Activated CD4-positive, alpha-beta T cell treated with anti-CD3 and anti-CD28 coated beads, Interleukin-2, amount 50 U/mL, for 24 hours (primary cell): ENCODE measurements at places on chromosomes 16 and 17.

GRCh38 chr16:10180771-10181163, 1.5 kb downstream of the GRIN2A start:
- DNase-seq, result no peak

DNA sequence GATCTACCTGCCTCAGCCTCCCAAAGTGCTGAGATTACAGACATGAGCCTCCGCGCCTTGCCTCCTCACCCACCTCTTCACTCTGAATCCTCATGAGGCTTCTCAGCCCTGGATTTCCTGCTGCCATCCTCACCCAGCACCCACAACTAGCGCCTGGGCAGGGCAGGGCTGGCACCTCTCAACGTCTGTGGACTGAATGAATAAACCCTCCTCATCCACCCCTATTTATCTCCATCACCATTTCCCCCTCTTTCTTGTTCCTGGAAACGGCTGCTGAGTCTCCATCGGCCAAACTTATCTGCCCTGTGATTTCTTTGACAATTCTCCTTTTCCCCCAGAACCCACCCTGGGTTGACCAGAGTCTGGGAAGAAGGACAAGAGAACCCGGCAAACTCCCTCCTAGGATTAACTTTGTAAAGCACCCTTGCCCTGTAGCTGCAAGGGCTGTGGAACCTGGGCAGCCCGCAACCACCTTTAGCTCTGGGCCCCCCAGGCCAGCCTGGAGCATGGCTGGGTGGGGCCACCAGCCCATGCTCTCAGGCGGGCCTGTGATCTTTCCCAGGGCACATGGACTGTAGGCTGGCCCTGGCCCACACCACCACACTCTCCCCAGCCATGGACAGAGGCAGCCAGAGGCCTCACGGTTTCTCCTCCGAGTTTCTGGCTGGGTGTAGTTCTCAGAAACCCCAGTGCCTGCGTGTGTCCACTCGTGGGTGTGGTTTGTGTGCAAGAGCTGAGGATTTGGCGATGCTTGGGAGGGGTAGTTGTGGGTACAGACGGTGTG, 2.4 kb downstream of the SPN start:
- no peak for DNase-seq

DNA sequence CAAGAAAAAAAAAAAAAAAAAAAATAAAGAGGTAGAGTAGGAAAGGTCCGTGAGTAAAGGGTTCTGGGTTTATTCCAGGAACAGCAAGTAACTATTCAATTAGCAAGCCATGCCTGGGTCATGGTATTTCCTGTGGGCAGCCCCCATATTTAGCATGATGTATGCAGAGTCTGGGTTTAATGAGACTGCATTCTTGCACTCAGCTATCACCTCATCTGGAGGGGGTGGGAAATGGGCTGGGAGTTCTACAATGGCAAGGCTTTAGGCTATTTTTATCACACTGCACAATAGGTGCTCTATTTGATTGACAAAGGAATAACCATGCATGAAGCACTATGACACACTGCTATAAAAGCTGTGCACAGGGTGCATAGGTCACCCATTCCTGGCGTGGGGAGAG, 104.0 kb upstream of the CCL2 start:
- DNase-seq, result no peak

GRCh38 chr17:63190821-63191370, 224.9 kb downstream of the TANC2 start:
- DNase-seq, result no peak

DNA sequence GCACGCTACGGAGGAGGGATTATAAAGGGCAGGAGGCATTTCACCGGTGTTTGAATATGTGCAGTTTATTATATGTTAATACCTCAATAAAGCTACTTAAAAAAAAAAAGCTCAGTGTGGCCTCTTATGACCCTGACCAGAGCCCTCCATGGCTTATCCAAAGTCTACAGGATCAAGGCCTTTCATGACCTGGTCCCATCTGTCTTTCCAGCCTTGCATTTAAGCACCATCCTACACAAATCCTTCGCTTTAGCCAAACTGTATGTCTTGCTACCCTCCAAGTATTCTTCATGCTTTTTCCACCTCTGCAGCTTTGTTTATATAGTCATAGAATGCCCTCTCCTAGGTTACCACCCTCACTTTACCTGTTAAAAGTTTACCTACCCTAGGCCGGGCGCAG, 6.5 kb downstream of the MFSD6L start:
- no peak for DNase-seq

DNA sequence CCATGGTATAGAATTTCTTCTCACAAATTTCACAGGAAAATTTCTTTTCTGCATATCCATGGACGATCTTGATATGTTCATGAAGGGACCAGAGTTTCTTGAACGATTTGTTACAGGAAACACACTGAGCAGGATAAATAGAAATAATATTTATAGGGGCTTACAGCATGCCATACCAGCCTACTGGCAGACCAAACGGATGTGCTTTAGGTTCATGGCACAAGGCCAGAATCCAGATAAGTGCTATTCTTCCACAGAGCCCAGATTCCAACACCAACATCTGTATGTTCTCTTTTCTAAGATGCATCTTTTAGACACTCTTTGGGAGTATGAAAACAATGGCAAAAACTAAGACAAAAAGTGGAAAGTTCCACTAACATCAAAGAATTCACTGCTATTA, 49.3 kb downstream of the ZNF652 start:
- DNase-seq, result no peak

GRCh38 chr17:16472539-16472938, 19.5 kb downstream of the LRRC75A start:
- DNase-seq, result no peak

- no peak for DNase-seq
Measured at GRCh38 chr16:55398762-55399161, 74.8 kb downstream of the IRX6 start.

GRCh38 chr17:32496395-32497073, 9.7 kb downstream of the CDK5R1 start:
- DNase-seq, result no peak

DNA sequence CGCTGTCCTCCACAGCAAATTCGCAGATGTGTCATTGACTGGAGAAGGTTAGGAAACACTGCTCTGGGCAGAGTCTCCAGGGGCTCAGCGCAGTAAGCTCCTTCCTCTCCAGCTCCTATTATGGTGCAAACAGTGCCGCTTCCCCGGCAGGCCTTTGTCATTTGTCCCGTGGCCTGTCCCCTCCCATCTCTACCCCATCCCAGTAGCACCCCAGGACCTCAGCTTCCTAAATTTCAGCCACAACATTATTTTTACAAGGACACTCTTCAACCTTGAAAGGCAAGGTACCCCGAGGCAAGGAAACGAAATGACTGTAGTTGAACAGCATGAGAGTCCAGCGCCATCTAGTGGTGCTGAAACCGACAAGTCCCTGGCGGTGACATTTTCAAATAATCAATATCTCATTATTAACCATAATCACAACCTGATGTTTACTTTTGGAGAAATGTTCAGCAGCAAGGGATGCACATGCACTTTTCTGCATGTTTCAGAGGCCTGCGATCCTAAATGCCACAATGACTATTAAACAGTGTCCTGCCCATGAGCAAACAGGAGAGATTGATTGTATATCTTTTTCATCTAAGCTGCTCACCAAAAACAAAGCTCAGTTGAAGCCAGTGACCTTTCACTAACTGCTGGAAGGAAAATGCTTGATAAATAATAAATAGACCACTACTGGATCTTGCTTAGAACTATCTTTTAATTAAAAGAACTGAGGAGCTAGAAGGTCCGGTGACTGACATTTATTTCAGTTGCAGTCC, 16.5 kb downstream of the MRPS23 start:
- DNase-seq, result peak; percentile 58
